Diencephalon (tissue), 1 donor: ENCODE measurements at places on chromosomes 13 and 19. TPM values are rescaled to one million over a fixed set of nuclear protein-coding genes. Genes with fewer than 3 reads are reported as not detected.

The TEX29 gene
- not detected for total RNA-seq

The MYH14 gene
- total RNA-seq = 4.4 TPM

The CATSPERD gene
- total RNA-seq = 0.23 TPM

The IQCN gene
- total RNA-seq = 0.92 TPM

The CCL25 gene
- not detected for total RNA-seq

The OVOL3 gene
- total RNA-seq = not detected

The GDF15 gene
- 0.46 TPM for total RNA-seq

The ITGBL1 gene
- 1.4 TPM for total RNA-seq

The ZNF99 gene
- 0.92 TPM for total RNA-seq

The LILRB4 gene
- total RNA-seq = 2.3 TPM

The ZNF549 gene
- total RNA-seq = 19.6 TPM

The BEST2 gene
- total RNA-seq = not detected

The ELAVL1 gene
- total RNA-seq = 20.8 TPM

The PSG11 gene
- total RNA-seq = not detected

The FPR1 gene
- 10.6 TPM for total RNA-seq

The PSG3 gene
- not detected for total RNA-seq
